ENCODE measurements at places on chromosomes 13 and 19.

DNA sequence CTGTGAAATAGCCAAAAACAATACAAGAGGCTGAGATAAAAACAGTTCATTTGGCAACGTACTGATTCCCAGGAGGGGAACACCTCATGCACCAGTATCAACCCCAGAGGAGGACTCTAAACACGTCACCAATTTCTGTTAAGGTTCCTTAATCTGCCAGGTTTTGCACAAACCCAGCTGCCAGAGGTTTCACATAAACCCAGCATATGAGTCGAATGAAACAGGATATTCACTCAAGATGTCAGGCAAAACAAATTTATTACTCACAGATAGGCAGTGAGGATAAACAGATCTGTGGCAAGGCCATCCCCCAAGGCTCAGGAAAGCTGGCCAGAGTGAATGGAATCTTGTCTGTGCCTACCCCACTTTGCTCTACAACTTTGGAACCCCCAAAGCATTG is 210.9 kb downstream of the GPC5 start:
- DNase-seq: no peak

DNA sequence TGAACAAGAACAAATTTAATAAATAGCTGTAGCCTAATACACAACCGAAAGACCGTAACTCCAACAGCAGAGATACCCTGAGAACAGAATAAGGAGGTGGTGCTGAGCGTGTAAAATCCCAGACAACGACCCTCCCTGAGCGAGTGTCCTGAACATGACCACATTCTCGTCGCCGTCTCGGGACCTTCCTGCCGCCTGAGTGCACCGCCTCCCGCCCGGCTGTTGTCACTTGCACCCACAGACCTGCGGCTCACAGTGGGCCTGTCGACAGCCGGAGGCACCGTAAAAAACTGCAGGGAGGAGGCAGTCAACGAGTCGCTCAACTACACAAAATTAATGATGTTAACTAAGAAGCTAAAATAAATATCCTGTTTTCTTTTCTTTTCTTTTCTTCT is 35.8 kb upstream of the GRTP1 start:
- no peak for DNase-seq

DNA sequence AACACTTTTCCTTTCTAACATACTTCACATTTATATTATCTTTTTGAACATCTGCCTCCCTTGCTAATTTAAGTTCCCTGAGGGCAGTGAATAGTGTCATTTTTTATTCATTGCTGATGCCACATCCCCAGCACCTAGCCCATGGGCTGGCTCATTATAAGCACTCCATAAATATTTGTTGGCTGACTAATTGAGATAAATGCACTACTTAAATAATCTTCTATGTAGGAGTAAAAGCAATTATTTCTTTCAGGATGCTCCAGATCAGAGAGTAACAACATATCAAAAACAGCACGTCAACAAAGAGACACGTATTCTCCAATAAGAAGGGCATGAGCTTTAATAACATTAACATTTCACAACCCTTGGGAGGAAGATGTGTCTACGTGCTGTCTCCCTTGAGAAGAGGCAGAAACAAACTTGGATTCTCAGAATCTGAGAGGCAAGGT is 228.2 kb downstream of the LHFPL6 start:
- DNase-seq: no peak

DNA sequence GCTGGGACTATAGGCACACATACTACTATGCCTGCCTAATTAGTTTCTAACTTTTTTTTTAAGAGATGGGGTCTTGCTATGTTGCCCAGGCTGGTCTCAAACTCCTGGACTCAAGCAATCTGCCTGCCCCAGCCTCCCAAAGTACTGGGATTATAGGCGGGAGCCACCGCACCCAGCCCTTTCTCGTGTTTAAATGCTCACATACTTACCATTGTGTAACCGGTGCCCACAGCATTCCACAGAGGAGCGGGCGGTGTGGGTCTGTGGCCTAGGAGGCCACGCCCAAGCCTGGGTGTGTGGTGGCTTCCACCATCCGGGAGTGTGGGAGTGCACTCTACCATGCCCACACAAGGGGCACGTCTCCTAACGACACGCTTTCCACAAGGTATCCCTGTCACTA is 7.7 kb downstream of the LMNB2 start:
- DNase-seq: no peak

DNA sequence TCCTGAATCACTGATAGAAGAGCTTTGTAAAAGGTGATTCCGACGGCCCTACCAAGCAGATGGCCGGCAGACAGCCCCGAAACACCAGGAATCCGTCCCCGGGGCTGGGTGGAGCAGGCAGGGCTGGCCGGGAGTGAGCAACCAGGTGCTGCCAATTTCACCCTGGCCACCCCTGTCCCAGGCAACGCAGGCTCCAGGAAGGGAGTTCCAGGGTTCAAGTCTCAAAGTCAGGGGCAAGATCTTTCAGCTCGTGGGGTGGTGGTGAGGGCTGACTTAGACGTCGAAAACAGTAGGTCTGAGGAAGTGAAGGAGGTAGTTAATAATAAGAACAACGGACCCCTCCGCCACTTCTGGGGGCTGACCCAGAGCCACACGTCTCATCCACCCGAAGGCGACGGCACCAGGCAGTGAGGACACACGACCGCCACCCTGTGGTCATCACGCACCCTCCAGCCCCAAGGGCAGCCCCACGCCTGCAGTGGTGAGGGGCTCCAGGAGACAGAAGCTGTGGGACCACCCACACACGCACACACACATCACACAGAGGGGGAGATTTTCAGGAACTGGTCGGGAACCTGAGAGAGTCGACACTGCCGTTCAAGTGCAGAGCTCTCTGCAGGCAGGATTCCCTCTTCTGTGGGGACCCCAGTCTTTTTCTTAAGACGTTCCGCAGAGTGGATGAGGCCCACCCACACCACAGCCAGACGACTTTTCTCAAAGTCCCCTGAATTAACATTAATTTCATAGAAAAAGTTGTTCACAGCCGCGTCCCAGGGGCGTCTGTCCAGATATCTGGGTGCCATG is 67.2 kb downstream of the SPACA7 start:
- DNase-seq: no peak

GRCh38 chr19:13819238-13819637 is 24.0 kb downstream of the ZSWIM4 start:
- DNase-seq: no peak

DNA sequence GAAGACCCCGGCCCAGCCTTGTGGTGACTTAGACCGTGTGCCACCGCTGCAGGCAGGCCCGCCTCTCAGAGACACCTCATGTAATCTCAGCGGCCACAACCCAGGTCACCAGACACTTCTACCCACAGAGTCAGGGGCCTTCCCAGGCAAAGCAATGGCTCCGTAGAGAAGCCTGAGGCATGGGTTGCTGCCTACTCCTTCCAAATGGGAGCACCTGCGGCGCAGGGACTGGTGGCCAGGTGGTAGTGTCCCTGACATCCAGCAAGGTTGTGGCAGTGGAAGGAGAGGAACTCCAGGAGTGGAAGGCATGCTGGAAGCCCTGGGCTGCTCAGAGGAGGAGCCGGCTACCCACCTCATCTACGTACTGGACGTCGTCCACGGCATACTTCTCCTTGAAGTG is 21.0 kb downstream of the PEPD start:
- DNase-seq: no peak

GRCh38 chr19:39512988-39513387 is 2.0 kb upstream of the SELENOV start:
- DNase-seq: no peak

- DNase-seq: no peak
These were observed 8.9 kb downstream of the RTBDN start for GRCh38 chr19:12825254-12826131.

All from stimulated activated naive CD4-positive, alpha-beta T cell treated with Interleukin-2 at 50 U/mL for 16 hours (primary cell).